ENCODE measurements at places on chromosomes 12 and 14. TPM values are rescaled to one million over a fixed set of nuclear protein-coding genes. Genes with fewer than 3 reads are reported as not detected.

DNA sequence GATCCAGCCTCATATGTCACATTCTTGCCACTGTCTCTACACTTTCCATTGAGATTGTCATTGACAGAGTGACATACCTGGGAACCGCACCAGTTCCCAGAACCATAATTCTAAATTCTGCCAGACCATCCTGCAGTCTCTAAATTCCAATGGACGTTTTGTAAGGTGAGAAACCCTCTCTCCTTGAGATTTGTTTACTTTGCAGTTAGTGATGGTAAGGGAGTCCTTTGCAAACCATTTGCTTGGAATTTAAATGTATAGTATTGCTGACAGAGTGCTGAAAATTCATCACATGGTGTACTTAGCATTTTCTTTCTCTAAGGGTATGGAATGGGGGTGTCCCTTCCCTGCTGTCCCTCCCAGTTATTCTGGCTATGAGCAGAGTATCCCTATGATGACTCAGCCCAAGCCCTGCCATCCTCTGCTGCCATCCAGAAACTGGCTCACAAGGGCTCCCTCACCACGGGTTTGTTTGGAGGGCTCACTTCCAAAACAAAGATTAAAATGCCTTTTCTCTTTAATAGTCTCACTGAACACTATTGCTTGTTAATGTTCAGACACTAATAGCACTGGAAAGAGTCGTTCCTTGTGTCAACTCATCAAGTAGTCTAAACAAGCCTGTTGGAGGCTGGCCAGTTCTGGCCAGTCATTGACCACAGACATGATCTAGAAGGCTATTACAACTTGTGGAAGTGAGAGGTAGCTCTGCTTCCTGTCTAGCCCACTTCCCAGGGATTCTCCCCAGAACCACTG, 129.0 kb upstream of the HMGA2 start:
- peak; percentile 100 for DNase-seq

- DNase-seq = no peak
These were observed 29.2 kb downstream of the PRMT8 start for GRCh38 chr12:3520168-3520567.

Gene NINJ2
- total RNA-seq = 0.60 TPM

DNA sequence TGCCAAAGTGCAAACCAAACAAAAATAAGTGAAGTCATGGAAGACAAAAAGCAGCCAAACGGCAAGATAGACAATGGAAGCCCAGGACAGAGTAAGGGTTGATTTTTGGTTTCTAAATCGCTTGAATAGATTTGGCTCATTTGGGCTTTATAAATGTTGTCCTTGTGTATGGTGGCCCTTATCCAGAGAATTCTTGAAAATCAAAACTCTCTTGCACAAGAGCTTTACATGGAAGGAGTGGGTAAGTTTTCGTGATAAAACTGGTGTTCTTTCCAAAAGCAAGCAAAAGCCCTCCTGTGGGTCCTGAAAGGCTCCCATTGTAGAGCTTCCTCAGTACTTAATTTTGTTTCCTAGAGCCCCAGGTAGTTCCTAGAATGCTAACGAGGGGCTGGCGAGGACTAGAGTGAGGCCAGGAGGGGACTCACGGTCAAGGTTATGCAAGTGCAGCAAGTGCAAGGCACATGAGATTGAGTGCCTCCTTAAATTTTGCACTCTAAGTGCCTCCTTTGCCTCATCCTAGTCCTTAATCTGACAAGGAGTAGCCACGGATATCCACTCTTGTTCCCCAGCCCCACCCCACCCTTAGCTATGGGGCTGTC, 4.1 kb downstream of the SIX6 start:
- DNase-seq = no peak

DNA sequence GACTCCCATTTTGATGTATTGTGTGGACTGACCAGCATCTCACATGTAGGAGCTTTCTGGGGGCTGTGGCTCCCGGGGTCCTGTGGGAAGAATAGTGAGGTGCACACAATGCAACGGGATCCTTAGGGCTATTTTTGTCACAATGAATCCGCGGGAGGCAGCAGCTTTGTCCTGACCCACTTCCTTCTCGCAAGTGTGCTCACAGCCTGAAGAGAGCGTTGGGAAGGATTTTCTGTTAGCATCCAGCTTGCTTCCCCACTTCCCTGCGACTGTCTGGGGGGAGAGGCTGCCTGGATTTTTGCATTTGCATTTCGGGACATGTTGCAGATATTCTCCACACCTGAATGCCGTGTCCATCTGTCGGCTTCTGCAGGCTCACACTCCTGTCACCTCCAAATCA, 31.9 kb downstream of the FZD10 start:
- DNase-seq = no peak

Gene ANKRD33
- total RNA-seq = not detected

DNA sequence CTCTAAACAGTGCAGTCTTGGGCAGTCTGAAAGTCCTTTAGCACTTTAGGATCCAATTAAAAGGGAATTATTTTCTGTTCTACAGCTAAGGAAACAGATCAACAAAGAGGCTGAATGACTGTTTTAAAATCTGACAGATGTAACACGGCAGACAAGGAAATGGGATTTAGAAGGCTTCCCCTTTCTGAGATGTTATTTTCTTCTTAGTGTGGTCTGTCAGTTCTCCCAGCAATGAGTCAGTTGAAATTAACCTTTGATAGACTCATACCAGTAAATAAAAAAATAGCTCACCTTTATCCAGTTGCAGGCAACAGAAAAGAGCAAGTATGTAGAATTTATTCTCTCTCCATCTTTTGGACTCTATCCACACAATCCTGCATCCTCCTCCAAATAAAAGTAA, 98.1 kb downstream of the NEDD1 start:
- DNase-seq = no peak

GRCh38 chr14:22641846-22642245, 2.3 kb downstream of the OR6J1 start:
- DNase-seq = peak; percentile 26

GRCh38 chr12:111773801-111774551, 7.2 kb downstream of the ALDH2 start:
- peak; percentile 98 for DNase-seq

DNA sequence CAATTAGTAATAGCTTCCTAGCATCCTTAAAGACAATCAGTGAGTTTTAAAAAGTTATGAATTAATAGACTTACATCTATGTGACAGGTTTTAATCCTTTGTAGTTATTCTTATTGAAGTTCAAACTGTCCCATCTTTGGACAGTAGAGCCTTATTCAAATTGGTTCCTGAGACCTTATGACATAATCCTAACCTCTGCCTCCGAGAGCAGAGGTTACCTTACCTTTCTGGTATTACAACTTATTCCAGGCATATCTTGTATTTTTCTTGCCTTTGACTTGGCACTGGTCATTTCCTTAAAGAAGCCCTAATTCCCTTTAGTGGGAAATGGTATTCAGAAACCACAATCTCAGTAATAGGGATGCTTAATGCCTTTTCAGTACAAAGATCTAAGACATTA, 21.8 kb downstream of the BTBD7 start:
- no peak for DNase-seq

DNA sequence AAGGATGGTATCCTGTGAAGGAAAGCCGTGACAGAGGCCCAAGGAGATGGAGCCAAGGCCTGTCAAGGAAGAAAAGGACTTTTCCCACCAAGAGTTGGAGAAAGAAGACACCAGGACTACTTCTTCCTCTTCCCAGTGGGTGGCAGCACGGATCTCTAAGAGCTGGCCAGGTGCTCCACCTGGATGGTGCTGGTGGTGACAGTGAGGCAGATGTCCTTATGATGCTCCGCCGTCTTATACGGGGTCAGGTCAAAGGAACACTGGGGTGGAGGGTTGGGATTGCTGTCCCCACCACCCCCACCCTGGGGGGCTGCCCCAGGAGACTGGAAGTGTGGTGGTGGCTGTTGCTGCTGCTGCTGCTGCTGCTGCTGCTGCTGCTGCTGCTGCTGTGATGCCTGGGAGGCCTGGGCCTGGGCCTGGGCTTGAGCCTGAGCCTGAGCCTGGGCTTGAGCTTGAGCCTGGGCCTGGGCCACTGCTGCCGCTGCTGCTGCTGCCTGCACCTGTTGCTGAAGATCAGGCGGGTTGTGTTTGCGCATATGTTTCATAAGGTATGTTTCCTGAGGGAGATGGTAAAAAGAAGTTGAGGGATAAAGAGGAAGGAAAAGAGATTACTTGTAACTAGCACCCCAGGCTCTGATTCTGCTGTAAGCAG, 4.8 kb upstream of the ING4 start:
- no peak for DNase-seq

Gene SMCO3
- not detected for total RNA-seq

- DNase-seq = no peak
These were observed 297.5 kb upstream of the SOX5 start for GRCh38 chr12:24246934-24247333.

DNA sequence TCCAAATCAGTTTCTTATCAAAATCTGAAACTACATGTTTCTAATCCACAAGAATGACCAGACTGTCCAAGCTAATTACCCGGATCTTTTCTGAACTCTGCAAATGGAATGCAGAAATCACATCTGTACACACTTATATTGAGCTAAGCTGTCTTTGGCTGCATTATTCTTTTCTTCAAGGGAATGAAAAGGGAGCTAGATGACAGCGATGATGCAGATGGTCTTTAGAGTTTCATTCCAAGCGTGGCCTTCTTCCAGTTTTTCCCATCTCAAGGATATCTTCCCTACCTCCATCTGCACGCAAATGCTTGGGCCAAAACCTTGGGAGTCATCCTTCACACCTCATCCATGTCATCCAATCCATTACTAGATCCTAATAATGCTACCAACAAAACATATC, 12.6 kb downstream of the KCNH5 start:
- no peak for DNase-seq

GRCh38 chr12:82880442-82880901, 193.8 kb downstream of the TMTC2 start:
- peak; percentile 32 for DNase-seq

Measured in renal cortical epithelial cell (primary cell).